ENCODE measurements at places on chromosomes 6 and 20. TPM values are rescaled to one million over a fixed set of nuclear protein-coding genes. Genes with fewer than 3 reads are reported as not detected.
A peak's percentile ranks its signal among the peaks of the same experiment; 100 is the strongest.

CDH22 gene
- total RNA-seq, result not detected

CALHM4 gene
- total RNA-seq, result not detected

DNA sequence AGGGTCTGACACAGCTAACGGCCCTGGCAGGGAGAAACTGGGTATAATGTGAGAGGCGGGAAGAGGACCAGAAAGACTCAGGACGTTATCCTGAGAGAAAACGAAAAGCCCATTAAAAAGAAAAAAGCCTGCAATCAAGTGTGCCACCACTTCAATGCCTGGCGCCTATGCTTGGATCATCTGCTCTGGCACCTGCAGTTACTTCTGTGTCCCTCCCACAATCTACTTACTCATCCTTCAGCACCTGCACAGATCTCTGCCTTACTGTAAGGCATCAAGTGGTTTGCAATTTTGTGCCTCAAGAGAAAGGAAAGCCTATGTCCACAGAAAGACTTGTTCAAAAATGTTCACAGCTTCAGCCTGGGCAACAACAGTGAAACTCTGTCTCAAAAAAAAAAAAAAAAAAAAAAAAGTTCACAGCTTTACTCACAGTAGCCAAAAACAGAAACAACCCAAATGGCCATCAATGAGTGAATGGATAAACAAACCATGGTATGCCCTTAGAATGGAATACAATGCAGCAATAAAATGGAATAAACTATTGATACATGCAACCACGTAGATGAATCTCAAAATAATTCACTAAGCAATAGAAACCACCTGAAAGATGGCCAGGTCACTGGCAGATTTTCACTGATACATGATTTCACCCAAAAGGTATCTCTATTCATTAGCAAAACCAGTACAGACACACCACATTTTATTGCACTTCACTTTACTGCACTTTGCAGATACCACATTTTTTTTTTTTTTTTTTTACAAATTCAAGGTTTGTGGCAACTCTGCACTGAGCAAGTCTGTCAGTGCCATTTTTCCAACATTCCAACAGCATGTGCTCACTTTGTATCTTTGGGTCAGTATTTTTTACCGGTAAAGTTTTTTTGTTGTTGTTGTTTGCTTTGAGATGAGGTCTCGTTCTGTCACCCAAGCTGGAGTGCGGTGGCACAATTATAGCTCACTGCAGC, 48.6 kb downstream of the ABHD12 start:
- no peak overlapping the region for H3K4me3 ChIP-seq
- H3K36me3 ChIP-seq, result peaks cover 10% of the 10 kb centered on the region
- DNase-seq, result no peak
- peaks cover 29% of the 10 kb centered on the region for H3K4me1 ChIP-seq
- no peaks in the 10 kb centered on the region for H3K27me3 ChIP-seq
- no peak overlapping the region for H3K27ac ChIP-seq

GRCh38 chr20:21510414-21511384, 3.2 kb downstream of the NKX2-2 start:
- peak; percentile 67 for DNase-seq
- H3K27me3 ChIP-seq, result peaks cover 67% of the 10 kb centered on the region
- H3K4me3 ChIP-seq, result peak overlapping the region; percentile 77

- no peaks in the 10 kb centered on the region for H3K4me1 ChIP-seq
- DNase-seq, result no peak
- no peak overlapping the region for H3K4me3 ChIP-seq
- no peaks in the 10 kb centered on the region for H3K27me3 ChIP-seq
Observed at GRCh38 chr6:163010145-163010544, 282.4 kb downstream of the PACRG start.

- H3K36me3 ChIP-seq, result no peaks in the 10 kb centered on the region
- DNase-seq, result peak; percentile 76
- peaks cover 40% of the 10 kb centered on the region for H3K4me1 ChIP-seq
Observed at GRCh38 chr20:53652090-53652858, 58.6 kb upstream of the ZNF217 start.

GRCh38 chr20:17875106-17875980, 93.3 kb downstream of the SNX5 start:
- H3K4me3 ChIP-seq, result no peak overlapping the region
- H3K4me1 ChIP-seq, result peaks cover 17% of the 10 kb centered on the region
- H3K27me3 ChIP-seq, result peaks cover 15% of the 10 kb centered on the region
- H3K27ac ChIP-seq, result no peak overlapping the region
- no peak for DNase-seq
- no peaks in the 10 kb centered on the region for H3K36me3 ChIP-seq

DNA sequence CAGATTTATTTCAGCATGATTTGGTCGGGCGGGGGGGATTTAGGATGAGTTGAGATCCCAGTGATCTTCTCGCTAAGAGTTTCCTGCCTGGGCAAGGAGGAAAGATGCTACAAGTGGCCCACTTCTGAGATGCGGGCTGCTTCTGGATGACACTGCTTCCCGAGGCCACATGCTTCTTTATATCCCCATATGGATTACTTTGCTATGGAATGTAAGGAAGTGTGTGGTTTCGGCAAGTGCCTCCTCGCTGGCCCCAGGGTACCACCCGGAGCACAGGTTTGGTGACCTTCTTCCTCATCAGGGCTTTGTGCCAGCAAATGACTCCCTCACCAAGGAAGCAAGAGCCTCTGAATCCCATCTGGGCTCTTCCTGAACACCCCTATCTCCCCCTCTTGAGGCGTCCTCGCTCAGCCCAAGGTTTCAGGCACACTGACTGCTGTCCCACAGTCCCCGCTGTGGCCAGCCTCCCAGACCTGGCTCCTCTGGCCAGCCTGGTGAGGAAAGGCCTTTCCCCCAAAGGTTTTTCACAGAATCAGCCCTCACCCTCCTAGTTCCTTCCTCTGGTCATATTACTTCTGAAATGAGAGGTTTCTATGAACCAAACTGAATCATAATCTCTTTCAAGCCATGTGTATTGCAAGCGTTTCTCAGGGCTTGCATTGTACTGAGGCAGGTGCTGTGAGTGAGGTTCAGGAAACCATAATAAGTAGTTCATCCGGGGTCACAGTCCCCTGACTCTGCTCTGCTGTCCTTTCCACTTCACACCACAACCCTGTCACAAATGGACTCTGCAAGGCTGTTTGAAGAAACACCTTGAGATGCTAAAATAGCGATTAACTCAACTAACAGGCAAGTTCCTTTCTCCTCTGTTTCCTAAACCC, 41.7 kb upstream of the IL17A start:
- no peak overlapping the region for H3K27ac ChIP-seq
- H3K4me3 ChIP-seq, result no peak overlapping the region
- DNase-seq, result no peak
- H3K4me1 ChIP-seq, result peaks cover 2% of the 10 kb centered on the region
- peaks cover 40% of the 10 kb centered on the region for H3K27me3 ChIP-seq

- H3K36me3 ChIP-seq, result no peaks in the 10 kb centered on the region
- DNase-seq, result no peak
- no peak overlapping the region for H3K27ac ChIP-seq
- peaks cover 5% of the 10 kb centered on the region for H3K27me3 ChIP-seq
Observed at GRCh38 chr20:33273117-33273851, 9.7 kb upstream of the BPIFB1 start.

DNA sequence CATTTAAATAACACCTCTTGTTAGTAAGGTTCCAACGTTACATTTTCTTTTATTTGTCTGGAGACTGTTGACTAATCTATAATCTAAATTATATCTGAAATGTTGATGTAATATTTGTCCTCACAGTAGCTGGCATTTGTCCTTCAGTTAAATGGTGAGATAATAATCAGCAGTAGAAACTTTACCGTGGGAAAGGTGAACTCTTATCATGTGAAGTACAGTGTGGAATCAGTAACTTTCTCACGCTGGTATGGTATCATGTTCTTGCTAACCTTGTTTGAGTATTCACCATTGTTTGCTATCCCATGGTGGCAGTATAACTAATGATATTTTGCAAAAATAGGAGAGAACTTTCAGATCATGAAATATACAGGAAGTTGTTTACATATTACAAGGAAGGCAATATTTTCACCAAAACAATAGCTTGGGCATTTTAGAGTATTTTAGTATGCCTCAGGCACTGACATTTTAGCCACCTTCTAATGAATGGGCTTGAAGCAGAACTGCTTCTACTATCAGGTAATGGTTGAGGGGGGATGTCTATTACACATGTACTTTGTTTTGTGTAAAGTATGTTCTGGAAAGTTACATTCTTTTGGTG, 4.8 kb downstream of the GMNN start:
- peak overlapping the region; percentile 15 for H3K27ac ChIP-seq
- peak overlapping the region; percentile 59 for H3K4me3 ChIP-seq
- H3K4me1 ChIP-seq, result peaks cover 42% of the 10 kb centered on the region
- DNase-seq, result no peak
- no peaks in the 10 kb centered on the region for H3K27me3 ChIP-seq

GRCh38 chr6:5004373-5005037, 668 bp upstream of the RPP40 start:
- H3K27me3 ChIP-seq, result no peaks in the 10 kb centered on the region
- H3K4me1 ChIP-seq, result peaks cover 12% of the 10 kb centered on the region
- no peak for DNase-seq

MOG gene
- not detected for total RNA-seq

DNA sequence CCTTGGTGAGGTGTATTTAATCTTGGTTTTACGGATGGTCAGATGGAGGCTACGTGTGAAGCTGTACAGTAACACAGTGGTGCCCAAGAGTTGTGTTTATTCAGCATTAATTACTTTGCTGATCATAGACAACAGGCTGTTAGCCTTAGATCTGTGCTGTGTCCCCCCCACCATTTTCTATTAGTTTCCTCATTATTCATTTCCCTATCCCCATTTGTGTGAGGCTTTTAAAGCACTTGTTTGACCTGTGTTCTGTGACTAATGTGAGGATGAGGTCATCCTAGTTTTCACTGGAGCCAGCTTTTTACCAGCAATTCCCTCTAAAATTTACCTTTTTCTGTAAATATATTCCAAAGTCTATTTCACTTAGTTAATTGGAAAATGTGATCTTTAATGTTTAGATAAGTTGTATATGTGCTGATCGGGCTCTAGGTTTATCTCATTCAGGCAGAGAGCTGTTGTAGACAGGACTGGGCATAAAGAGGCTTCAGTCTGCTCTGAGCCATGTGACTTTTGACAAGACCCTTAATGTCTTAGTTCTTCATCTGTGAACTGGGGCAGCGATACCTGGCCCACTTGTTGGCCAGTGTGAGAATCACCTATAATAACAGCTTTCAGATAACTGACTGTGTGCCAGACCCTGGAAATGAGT, 8.4 kb downstream of the MAPRE1 start:
- peaks cover 47% of the 10 kb centered on the region for H3K4me1 ChIP-seq
- H3K27ac ChIP-seq, result peak overlapping the region; percentile 45
- DNase-seq, result no peak
- H3K4me3 ChIP-seq, result no peak overlapping the region
- peaks cover 63% of the 10 kb centered on the region for H3K36me3 ChIP-seq

DNA sequence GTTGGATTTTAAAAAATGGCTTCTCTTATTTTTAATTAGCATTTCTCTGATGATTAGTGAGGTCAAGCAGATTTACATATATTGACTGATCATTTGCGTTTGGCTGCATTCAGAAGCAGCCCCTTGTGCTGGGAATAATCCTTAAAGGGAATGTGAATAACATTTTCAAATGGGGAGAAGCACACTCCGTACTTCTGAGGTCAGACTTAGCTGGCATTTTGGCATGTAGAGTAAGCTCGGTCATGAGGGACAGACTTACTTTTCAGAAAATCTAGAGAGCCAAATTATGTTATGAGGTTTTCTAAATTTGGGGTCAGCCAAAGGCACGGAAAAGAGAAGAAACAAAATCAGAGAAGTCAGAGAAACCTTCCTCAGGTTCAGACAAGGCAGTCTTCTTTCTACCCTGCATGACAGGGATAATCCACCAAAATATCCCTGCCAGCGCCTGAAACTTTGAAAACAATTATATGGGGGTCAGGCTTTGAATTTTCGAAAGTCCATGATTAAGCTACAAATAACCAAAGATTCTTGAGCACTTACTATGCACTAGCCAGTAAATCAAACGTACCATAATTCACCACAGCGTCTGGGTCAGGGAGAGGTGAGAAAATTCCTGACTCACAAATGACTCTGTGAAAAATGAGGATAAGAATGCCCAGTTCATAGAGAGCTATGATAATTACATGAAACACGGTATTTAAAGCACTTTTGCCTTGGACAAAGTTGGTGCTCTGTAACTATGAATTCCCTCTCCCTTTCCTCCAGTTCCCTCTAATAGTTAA, 44.9 kb downstream of the ADAT2 start:
- H3K27ac ChIP-seq, result no peak overlapping the region
- no peak for DNase-seq
- H3K36me3 ChIP-seq, result no peaks in the 10 kb centered on the region
- no peak overlapping the region for H3K4me3 ChIP-seq
- peaks cover 2% of the 10 kb centered on the region for H3K27me3 ChIP-seq

PHACTR1 gene
- 0.26 TPM for total RNA-seq
